ENCODE measurements at places on chromosomes 2 and 18.

DNA sequence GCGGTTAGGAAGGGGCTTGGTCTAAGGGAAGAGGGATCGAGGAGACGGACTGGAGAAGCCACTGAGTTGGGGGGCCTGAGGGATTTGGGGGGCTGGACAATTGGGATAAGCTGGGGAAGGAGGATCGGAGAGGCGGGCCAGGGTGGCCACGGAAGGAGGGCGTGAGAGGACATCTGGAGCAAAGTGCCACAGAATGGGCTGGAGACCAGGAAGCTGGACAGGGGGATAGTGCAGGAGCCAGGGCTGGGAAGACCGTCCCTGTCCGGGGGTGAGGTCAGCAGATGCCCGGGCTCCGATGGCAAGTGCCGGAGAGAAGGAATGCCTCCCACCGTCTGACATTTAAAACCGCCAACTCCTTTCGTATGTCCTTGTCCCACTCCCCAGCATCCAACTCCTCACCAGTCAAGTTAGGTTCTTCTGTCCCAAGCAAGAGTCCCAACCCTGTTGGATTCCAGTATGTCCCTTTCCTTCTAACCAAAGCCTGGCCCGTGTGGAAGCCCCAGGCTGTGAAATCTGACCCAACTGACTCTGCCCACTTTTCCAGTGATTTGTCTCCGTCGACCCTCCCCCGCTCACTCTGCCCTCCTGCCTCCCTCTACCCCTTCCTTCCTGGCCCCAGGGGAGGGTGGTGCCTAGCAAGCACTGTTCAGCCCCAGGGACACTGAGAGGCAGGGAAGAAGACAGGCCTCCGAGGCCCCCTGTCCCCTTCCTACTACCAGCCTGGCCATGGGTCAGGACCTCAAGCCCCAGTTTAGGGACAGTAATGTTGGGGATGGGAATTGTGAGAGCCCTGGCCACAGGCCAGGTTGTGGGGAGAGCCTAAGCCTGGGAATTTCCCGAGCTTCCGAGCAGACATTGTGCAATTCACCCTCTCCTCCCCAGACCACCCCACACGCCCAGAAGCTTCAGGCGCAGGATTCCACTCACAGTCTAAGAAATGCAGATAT is 31.5 kb upstream of the TMBIM1 start:
- DNase-seq = peak; percentile 60

- DNase-seq = no peak
Observed at GRCh38 chr2:225318440-225318839, 81.1 kb upstream of the NYAP2 start.

GRCh38 chr2:72011370-72011689 is 136.3 kb downstream of the CYP26B1 start:
- DNase-seq = no peak

DNA sequence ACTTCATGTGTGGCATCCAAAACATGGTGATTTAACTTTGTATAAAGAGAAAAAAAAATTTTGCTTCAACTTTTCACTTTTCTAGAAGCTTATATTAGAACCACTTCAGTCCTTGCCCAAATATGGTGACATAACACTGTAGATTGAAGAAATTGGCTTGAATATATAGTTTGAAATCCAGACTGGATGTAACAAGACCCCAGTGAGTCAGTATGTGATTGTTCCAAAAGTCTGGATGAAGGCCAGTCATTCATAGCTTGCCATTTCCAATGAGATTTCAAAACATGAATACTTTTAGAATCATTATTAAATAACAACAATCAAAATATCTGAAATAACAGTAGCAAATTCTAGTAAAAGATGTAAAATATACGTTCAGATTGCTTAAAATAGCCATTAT is 104.8 kb upstream of the FN1 start:
- DNase-seq = no peak

DNA sequence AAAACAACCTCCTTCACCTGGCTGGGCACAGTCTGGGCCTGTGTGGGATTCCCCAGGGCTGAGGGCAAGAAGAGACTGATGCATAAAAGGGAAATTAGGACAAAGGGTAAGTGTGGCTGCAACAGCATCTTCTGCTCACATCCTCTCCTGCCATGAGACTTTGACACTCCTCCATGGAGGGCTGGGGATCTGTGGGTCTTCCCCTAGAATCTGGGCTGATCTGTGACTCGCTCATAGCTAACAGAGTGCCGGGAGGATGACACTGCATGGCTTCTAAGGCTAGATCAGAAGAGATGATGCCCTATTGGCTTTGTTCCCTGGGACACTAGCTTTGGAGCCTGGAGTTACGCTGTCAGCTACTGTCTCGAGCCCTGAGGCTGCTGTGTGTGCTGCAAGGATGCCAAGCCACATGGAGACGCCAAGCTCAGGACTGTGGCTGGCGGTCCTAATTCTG is 24.3 kb downstream of the MOCOS start:
- DNase-seq = no peak

DNA sequence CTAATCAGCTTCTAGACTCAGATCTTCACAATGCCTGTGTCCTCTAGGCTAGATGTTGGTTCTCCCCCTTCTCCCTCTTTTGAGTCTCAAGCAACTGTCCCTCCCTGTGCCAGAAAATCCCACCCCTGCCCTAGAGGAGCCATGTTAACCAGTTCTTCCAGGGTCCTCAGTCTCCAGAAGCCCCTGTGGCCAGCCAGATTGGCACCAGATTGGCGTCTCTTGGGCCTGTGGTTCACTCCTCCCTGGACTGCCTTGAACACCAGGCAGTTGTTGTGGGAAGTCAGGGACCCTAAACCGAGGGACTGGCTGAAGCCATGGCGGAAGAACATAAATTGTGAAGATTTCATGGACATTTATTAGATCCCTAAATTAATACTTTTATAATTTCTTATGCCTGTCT is 36.6 kb downstream of the CYP26B1 start:
- DNase-seq = no peak

DNA sequence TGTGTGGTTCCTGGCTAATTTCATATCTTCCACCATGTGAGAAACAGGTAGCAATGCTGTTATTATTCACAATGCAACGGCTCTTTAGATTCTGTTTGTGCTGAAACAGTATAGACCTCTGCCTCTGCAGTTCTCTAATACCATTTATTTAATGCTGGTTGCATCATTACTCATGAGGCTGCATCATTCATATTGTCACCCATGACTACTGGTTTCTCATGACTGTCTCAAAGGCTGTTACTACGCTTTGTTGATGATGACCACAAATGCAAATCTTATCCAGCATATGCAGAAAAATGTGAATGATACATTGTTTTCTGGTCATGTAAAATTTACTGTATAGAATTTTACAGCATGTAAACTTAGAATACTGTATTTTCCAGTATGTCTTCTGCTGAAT is 22.5 kb downstream of the CAVIN2 start:
- DNase-seq = no peak

- no peak for DNase-seq
Observed at GRCh38 chr2:232367016-232367415, 11.5 kb upstream of the ALPP start.

DNA sequence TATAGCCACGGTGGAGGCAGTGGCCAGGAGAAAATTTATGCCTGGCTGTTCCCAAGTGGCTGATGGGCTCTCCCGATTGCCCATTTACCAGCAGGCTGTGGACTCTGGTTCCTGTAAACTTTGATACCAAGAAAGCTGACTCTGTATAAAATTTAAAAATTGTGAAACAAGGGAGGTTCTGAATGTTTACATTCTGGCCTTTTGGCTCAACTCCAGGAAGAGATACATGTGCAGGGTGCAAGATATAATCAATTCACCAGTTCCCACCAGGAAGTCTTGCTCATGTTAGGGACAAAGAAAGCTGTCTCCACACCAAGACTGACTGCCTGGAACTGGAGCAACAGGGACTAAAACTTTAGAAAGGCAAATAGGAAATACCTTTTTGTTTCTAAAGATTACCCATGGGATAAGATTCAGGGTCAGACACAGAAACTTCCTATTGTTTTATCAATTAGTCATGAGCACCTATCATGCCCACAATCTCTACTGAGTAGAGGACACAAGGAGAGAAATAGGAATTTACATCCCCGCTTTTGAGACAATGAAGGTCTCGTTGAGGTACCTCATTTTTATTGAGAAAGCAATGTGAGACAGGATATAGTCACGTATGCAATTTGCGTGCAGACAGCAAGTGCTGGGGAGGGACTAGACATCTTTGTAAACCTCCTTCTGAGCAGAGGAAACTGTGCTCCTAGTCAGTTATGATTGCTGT is 123.5 kb downstream of the LIPG start:
- peak; percentile 23 for DNase-seq

DNA sequence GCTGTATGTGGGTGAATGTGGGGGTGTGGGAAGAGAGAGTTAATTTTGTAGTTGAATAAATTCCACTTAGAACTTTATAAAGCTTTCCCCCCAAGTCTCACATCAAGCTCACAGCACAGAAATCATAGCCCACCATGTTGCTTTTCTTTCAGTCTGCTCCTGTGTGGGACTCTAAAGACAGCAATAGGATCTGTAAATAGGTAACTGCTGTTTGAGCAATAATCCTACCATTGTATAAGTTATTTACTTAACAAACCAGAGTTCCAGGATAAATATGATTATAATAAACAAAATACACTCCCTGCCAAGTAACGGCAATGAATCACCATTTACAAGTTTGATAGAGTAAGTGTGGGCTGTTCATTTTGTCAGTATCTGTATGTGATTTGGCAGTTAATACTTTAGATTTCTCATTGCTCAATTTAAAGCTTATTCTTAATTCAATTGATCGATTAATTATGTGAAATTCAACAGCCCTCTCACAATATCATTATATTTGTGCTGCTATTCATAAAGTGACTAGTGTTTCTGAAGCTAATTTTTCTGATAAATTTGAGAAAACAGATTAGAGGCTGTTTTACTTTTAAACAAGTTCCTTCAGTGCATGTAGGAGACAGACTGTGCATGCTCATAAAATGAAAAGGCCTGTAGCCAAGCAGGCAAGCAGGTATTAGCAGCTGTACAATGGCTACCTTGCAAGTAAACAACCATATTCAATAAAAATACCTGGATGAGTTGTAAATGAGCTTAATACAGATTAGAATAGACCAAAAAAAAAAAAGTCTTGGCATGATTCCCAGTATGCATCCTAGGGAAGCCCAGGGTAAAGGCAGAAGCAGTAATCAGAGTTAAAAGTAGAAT is 142.7 kb downstream of the PDE11A start:
- DNase-seq = peak; percentile 15

- peak; percentile 79 for DNase-seq
Observed at GRCh38 chr2:142234741-142235140, 103.9 kb upstream of the LRP1B start.

- DNase-seq = no peak
Observed at GRCh38 chr2:238868067-238868524, 20.2 kb downstream of the TWIST2 start.

DNA sequence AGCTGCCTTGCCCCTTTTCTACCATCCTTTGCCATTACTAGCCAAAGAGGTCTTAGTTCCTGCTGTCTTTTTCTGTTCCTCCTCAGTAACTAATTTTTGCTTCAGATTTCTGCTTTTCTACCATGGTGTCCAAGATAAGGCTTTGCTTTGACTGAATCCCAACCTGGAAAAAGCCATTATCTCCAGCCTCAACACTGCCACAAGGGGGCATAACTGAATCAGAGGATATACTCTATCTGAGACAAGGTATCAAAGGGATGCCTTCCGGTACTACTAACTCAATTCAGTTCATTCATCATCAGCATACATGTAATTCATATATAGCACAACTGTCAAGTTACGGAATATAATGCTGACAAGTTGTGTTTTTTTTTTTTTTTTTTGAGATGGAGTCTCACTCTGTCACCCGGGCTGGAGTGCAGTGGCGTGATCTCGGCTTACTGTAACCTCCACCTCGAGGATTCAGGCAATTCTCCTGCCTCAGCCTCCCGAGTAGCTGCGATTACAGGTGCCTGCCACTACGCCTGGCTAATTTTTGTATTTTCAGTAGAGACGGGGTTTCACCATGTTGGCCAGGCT is 11.4 kb downstream of the OSGEPL1 start:
- DNase-seq = peak; percentile 53

DNA sequence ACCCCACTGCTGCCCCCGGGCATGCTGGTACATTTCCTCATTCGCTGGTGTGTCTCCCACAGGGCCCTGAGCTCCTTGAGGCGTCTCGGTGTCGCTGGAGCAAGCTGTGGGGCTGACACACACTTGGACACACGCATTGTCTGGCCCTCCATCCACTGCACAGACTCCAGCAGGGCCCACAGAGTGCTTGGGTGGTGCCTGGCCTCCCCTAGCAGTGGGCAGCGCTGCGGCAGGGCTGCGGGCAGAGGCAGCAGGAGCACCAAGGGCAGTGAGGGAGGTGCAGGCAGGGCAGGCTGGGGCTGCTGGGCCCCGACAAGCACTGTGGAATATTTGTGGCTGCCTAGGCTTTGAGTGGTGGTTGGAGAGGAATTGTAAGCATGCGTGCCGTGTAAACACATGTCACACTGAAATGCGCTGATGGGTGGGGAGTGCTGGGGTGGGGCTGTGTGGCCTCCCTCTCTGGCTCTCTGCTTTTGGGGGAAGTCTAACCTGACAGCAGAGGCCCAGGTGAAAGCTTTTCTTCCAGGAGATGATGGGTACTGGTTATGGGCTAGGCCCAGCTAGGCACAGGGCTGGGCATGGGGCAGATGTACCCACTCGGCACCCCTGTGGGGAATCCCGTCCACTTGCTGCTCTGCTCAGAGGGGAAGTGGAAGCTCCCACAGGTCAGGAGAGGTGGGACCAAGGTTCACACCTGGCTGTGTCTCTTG is 55.5 kb upstream of the HS6ST1 start:
- no peak for DNase-seq

DNA sequence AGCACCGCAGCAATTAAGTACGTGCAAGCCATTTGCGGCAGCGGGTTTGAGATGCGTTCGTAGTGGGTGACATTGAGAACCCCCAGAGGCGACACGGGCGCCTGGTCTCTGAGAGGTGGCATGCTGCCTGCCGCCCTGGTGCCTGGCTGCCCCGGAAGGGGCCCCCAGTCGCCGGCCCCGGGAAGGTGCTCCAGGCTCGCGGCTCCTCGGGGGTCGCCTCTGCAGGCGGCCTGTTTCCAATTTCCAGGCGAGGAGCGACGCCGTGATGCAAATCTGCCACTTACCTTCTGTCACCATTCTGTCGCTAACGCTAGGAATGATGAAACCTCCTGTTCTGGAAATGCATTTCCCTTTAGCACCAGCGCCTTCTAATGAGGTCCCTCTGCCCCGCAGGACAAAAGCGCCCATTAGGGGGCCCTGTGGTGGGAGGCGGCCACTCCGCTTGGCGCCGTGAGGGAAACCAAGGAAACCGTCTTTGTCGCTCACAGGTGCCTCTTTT is 13.0 kb downstream of the KIF5C start:
- DNase-seq = peak; percentile 90

- peak; percentile 19 for DNase-seq
Observed at GRCh38 chr2:120599656-120600055, 136.0 kb upstream of the GLI2 start.

DNA sequence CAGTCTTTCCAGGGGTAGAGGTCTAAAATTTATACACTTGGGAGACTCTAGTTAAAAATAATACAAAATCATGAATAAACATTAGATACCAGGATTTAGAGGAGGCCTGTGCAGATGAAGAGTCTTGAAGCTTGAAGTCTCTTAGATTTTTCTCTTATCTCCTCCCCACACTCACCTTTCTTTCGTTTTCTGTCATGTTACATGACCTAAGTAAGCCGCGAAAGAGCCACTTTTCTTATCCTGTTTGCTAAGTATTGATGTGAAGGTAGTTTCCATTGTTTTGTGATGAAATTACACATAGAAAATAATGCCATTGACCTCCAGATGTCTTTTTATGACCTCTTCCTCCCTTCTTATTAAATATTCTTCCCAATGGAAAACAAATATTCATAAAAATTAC is 367.8 kb downstream of the LRRTM1 start:
- no peak for DNase-seq

Measured in NCI-H69 (cell line).